ENCODE measurements at places on chromosomes 7 and 10. TPM values are rescaled to one million over a fixed set of nuclear protein-coding genes. Genes with fewer than 3 reads are reported as not detected.

ATOH7 gene
- polyA plus RNA-seq: 0.23 TPM

C10orf62 gene
- polyA plus RNA-seq: not detected

MAGI2 gene
- polyA plus RNA-seq: 7.3 TPM

UFSP1 gene
- polyA plus RNA-seq: 4.1 TPM

ACHE gene
- polyA plus RNA-seq: 3.6 TPM

MYOZ1 gene
- polyA plus RNA-seq: 1.9 TPM

PPRC1 gene
- 43.2 TPM for polyA plus RNA-seq

DPYSL4 gene
- polyA plus RNA-seq: 9.7 TPM

ANKRD7 gene
- polyA plus RNA-seq: 0.61 TPM

VAX1 gene
- polyA plus RNA-seq: not detected

SLC16A12 gene
- 0.89 TPM for polyA plus RNA-seq

UCMA gene
- 18.7 TPM for polyA plus RNA-seq

GDF2 gene
- polyA plus RNA-seq: not detected

DPP6 gene
- polyA plus RNA-seq: not detected

GRM3 gene
- 0.79 TPM for polyA plus RNA-seq

EBF3 gene
- polyA plus RNA-seq: 0.12 TPM

XRCC2 gene
- 18.9 TPM for polyA plus RNA-seq
